ENCODE measurements at places on chromosomes 5 and 9. TPM values are rescaled to one million over a fixed set of nuclear protein-coding genes. Genes with fewer than 3 reads are reported as not detected.

The COL5A1 gene
- total RNA-seq = 0.10 TPM

- DNase-seq = peak; percentile 41
Measured at GRCh38 chr5:79853676-79854418, 137.2 kb downstream of the MTX3 start.

- no peak for DNase-seq
Measured at GRCh38 chr9:98698856-98699255, 9.9 kb downstream of the GABBR2 start.

- DNase-seq = no peak
Measured at GRCh38 chr9:86632537-86632936, 278.3 kb upstream of the TUT7 start.

GRCh38 chr9:72858089-72858912 lies 94.6 kb downstream of the ALDH1A1 start:
- DNase-seq = no peak

The CARD6 gene
- total RNA-seq = 1.3 TPM

The PCDHGB4 gene
- not detected for total RNA-seq

DNA sequence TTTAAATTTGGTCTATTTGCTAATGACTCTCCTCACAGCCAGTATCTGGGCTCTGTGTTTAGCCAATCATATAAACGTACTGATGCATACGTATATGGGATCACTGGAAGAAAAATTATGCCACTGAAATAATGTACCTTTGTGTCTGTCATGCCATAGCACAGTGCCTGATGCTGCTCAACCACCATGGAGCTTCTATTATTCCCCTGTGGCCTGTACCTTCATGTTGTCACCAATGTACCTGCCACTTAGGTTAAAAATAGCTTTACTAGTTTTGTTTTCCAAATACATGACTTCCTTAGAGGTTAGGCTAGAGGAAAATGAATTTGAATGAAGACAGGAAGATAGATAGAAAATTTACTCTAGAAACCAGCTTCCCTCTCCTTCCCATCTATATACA lies 34.6 kb downstream of the HACD4 start:
- DNase-seq = no peak

- no peak for DNase-seq
Measured at GRCh38 chr5:176819476-176819875, 9.1 kb downstream of the UNC5A start.

DNA sequence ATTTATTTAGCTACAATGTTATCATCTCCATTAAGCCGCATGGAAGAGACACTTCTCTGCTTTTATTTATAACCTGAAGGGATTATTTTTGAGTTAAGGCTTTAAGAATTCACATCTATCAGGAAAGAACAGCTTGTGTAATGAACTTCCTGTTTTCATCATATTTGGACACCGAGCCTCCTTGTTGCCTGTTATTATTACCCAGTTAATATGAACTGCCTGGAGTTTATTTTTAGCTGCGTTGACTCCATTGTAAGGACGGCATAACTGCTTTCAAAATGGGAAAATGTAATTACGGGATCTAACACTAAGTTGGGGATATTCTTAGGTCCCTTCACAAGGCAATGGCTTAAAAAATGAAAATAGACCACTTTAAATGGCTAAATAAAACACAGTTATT lies 89.0 kb upstream of the NR4A3 start:
- no peak for DNase-seq

GRCh38 chr9:117169089-117169621 lies 245.7 kb downstream of the ASTN2 start:
- DNase-seq = no peak

- DNase-seq = no peak
Measured at GRCh38 chr9:96160168-96160567, 141.8 kb downstream of the HSD17B3 start.

DNA sequence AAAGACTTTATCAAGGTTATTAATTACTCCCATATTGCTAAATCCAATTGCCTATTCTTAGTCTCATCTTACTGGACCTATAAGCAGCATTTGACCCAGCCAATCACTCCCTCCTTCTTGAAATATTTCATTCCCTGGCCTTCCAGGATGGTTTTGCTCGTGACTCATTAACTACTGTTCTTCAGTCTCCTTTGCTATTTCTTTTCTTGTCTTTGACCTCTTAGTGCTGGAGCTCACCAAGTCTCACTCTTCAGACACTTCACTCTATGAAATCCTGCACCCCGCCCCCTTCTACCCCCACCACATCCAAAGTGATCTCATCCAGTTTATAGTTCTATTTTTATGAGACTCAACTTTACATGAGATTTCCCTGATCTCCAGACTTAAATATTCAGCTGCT lies 803.1 kb upstream of the WWC1 start:
- no peak for DNase-seq

GRCh38 chr9:108467653-108468324 lies 388.0 kb downstream of the ACTL7B start:
- DNase-seq = no peak

DNA sequence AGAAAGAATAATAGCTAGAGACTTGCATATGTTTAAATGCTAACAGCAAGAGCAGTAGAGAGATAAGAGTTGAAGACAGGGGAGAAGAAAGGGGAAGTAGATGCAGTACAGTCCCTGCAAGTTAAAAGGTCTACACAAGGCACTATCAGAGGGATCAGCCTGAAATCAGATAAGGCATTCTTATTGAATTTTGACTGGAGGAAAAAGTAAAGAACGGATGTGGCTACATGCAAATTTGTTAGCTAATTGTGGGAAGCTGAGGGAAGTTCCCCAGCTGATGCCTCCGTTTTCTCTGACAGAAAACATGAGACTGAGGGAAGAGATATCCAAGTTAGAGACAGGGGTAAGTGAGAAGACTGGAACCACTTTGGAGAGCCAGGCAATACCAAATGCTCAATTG lies 12.9 kb upstream of the RHOBTB3 start:
- DNase-seq = peak; percentile 60

The OR2V1 gene
- not detected for total RNA-seq

- no peak for DNase-seq
Measured at GRCh38 chr9:127051881-127052595, 70.4 kb downstream of the ANGPTL2 start.
